Left renal cortex interstitium (tissue), 4 donors: ENCODE measurements at places on chromosomes 6 and 20.

- DNase-seq = no peak
Observed at GRCh38 chr6:154590756-154591155, 80.3 kb upstream of the CNKSR3 start.

- DNase-seq = no peak
Observed at GRCh38 chr6:94289131-94289530, 869.8 kb upstream of the EPHA7 start.

DNA sequence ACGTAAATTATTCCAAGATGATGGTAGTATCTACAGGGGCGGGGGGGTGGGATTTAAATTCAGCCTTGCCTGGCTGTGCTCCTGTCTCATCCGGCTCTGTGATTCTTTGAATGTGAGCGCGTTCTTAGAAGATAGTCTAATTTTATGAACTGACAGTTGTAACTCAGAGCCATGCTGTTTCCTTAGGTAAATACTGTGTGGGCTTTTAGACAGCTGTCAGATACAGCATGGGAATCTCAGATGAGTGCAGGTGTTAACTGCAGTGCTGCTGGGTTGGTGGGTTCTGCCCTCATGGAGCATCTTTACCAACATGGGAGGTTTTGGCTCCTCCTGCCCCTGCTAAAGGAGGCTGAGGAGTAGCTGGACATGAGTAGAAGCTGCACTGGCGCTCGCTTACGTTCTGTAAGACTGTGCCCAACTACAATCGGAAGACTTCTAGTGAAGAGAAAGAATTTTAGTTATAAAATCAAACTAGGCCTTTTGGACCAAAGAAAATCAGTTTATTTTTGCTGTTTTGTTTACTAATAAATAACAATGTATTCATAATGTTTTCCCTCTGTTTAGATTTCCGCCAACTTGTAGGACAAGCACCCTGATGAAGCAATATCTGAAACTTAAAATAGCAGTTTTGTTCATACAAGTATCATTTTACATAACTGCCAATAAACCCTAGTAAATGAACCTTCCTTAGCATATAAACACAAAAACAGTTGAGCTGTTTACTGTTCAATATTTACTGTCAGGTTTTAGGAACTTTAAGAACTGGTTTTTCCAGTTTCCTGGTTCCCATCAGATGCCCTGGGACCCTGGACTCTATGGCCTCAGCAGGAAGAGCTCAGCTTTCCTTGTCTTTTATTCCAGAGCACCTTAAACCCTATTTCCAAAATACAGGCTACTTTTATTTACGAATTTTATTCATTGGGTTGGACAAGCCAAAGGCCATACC is 66.1 kb downstream of the FAM120B start:
- DNase-seq = no peak

GRCh38 chr6:24932832-24933231 is 2.9 kb downstream of the RIPOR2 start:
- DNase-seq = no peak

GRCh38 chr6:34036357-34037069 is 109.4 kb downstream of the GRM4 start:
- DNase-seq = no peak

GRCh38 chr20:47676219-47676721 is 109.0 kb downstream of the SULF2 start:
- DNase-seq = no peak

GRCh38 chr6:100344761-100345160 is 120.0 kb downstream of the SIM1 start:
- DNase-seq = no peak

GRCh38 chr6:169439710-169440109 is 186.1 kb upstream of the THBS2 start:
- DNase-seq = no peak

DNA sequence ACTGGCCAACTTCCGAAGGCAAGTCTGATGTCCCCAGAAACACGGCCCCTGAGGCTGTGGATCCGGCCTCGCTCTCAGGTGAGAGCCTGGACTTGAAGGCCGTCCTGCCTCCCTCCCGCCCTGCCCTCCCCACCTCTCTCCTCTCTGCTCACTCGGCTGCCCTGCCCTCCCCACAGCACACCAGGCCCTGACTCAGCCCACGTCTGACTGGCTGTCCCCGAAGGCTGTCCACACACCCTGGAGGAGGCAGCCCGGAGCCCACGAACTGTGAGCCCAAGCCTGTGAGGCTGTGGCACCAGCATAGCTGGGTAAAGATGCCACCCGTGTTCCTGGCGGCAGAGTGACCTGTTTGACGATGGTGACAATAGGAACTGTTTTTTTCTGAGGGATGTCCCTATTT is 16.3 kb downstream of the GATA5 start:
- DNase-seq = no peak

- no peak for DNase-seq
Observed at GRCh38 chr20:24497851-24498250, 28.4 kb downstream of the SYNDIG1 start.

- no peak for DNase-seq
Observed at GRCh38 chr6:138765896-138766655, 7.5 kb upstream of the CCDC28A start.

DNA sequence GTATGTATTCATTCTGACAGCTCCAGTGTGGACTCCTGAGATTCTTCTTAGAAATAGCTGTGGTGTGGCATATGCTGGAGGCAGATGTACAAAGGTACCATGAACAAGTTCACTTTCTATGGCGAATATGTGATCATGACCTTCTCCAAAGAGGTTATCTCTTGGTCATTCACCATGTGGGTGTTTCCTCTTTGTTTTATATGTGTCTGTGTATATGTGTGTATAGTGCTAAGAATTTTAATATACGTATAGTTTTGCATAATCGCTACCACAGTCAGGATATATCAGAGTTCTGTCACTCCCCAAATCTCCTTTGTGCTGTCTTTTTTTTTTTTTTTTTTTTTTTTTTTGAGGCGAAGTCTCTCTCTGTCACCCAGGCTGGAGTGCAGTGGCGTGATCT is 47.1 kb downstream of the PHACTR2 start:
- DNase-seq = no peak

DNA sequence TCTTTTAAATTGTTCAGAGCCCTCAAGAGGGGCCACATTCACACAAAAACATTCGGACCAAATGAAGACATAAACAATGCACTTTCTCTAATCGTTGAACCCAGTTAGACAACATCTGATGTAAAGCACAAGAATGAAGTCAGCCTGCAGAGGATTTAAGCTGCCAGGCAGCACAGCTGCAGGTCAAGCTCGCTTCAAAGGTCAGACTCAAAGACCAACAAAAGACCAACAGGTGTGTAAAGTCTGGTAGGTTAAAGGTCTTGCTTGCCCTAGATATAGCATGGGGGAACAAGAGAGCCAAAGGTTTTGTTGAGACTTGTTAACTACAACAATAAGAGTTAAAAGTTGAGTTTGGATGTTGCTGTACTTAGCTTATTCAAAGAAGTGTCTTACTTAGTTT is 26.7 kb upstream of the MYLIP start:
- DNase-seq = no peak

- DNase-seq = no peak
Observed at GRCh38 chr6:5274231-5274630, 12.9 kb downstream of the FARS2 start.

DNA sequence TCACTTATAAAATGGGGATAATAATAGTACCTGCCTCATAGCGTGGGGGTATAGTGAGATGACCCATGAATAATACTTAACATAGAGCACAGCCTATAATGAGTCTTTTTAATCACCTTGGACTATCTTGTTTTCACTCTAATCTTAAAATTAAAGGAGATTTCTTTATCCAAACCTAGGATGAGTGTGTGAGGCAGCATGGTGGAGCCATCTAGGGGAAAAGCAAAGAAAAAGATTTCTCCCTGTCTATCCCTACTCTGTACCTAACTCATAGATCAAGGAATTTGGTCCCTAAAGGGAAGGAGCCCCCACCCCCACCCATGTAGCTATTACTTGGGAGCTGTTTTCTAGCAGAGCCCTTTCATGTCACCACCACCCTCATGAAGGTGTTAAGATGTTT is 45.2 kb upstream of the PAK5 start:
- no peak for DNase-seq

- DNase-seq = no peak
Observed at GRCh38 chr6:85680388-85680787, 37.7 kb upstream of the SYNCRIP start.

DNA sequence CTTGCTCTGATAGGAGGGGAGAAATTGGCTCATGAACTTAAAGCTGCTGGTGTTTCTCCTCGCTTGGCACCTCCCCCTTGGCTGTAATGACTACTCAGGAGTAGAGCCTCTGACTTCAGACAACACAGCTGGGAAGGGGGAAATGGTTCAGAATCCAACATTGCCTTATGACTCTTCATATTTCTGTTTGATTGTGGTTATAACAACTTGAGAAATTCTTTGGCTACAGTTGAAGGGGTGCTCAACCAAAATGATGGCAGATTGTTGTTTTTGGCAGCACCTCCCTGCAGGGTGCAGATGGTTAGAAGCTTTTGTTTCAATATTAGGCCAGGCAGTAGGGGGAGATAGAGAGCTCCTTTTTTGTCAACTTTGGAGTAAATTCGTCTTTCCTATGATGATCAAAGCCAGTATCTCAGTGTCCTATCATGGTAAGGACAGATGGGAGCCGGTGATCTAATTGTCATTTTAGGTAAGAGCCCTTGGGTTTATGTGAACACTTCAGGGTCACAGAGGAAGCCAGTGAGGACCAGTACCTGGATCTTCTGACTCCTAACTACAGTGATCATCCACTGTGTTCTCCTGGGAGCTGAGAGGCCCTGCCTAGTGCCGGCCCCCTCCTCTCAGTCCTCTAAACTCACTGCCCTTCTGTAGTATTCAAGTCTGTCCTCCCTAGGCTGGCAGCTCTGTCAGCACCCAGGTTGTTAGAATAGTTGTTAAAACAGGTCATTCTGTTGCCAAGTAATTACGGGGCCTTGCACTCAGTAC is 39.9 kb downstream of the RPRD1B start:
- DNase-seq = peak; percentile 66

- no peak for DNase-seq
Observed at GRCh38 chr6:6052216-6052615, 45.5 kb upstream of the NRN1 start.

DNA sequence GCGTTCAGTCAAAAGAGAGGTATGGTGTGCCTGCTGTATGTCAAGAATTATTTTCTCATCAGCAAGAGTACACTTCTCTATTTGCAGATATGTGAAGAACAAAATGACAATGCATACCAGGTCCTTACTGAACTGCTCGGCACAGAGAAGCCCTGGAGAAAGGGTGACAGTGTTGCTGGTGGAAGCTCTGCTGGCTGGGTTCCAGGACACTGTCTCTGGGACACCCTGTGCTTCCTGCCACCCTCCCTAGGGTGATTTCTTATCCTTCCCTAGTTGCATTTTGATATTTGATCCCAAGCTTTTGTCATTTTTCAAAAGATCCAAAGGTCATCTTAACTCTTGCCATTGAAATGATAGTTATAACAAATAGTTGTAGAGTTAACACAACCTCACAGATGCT is 8.3 kb upstream of the CST5 start:
- DNase-seq = no peak

- no peak for DNase-seq
Observed at GRCh38 chr6:118371955-118372354, 176.1 kb upstream of the PLN start.

DNA sequence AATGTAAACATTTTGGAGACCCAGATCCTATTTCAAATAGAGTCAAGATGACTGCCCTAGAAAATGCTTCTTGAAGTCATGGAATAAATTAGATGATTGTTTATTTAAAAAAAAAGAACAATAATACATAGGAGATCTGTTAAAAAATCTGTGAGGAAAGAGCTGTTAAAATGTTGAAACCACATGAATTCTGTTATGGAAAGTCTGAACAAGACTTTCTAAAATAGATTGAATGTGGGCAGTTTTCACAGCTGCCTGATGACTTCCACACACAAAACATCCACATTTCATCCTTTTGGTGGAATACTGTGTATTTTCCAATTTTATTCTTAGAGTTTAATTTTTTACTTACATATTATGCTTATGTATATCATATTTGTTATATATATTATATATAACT is 186.1 kb downstream of the LAMA2 start:
- DNase-seq = no peak

DNA sequence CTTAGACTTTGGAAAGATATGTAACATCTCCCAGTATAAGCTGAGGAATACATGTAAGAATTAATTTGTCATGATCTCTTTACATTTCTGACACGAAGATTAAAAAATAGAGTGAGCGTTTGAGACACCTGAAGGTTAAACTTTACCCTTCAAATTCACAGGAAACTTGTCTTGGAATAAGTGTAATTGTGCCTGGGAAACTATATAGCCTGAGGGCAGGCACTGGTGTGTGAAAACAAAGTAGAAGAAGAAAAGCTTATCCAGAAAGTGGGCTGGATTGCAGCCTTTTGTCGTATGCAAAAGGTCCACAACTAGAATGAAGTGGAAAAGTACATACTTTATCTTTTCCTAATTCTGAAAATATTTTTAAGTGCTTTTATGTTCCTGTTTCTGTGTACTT is 275.7 kb upstream of the TCF21 start:
- no peak for DNase-seq

DNA sequence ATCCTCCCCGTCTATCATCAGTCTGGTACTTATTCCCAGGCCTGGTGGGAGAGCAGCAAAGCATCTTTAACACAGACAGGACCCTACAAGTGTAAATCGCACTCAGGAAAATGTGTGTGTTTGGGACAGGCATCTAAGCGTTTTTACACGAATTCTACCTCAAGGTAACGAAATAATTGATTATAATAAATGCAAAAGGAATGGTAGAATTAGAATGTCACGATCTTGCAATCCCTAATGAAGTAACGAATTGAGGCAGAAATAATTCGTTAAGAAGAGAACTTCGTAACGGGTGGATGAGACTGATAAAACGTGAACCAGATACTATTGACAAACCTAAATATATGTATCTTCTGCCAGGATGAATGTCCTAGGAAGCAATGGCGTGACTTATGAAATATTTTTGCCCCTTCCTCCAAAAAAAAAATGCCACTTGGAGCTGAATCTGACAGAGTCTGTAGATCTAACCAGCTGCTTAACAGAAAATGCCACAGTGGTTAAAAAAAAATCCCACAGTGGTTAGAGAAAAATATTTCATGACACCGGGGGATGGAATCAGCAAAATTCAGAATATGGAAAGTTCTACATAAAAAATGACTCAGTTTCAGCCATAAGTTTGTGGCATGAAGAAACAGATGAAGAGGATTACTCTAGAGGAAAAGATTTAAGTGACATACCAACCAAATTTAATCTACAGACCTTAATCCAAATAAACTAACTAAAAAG is 68.7 kb downstream of the F13A1 start:
- no peak for DNase-seq

DNA sequence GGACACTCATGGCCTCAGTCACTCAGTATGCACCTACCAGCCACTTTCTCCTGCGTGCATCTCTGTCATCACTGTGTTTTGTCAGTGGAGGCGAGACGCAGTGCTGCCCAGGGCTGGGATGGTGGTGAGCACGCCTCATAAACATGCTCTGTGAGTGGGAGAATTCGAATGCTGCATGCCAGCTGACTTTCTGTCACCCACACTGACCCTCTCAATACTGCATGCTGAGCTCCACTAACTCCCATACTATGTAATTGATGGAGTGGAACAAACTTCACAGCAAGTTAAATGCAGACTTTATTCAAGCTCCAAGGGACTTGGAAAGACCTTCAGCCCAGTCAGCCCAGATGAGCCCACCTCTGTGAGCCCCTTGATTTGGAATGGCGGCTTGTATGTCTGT is 22.7 kb upstream of the GGTLC1 start:
- DNase-seq = peak; percentile 52
